ENCODE measurements at places on chromosomes 16 and 17. TPM values are rescaled to one million over a fixed set of nuclear protein-coding genes. Genes with fewer than 3 reads are reported as not detected.
A peak's percentile ranks its signal among the peaks of the same experiment; 100 is the strongest.

The CRHR1 gene
- not detected for total RNA-seq

The TUBD1 gene
- total RNA-seq: 7.6 TPM

The GGT6 gene
- not detected for total RNA-seq

The PITPNM3 gene
- total RNA-seq: 0.72 TPM

The IL17C gene
- total RNA-seq: not detected

The CACNG1 gene
- total RNA-seq: not detected

The MYO15A gene
- 0.68 TPM for total RNA-seq

The SLC13A2 gene
- total RNA-seq: not detected

The TBC1D3C gene
- 0.91 TPM for total RNA-seq

DNA sequence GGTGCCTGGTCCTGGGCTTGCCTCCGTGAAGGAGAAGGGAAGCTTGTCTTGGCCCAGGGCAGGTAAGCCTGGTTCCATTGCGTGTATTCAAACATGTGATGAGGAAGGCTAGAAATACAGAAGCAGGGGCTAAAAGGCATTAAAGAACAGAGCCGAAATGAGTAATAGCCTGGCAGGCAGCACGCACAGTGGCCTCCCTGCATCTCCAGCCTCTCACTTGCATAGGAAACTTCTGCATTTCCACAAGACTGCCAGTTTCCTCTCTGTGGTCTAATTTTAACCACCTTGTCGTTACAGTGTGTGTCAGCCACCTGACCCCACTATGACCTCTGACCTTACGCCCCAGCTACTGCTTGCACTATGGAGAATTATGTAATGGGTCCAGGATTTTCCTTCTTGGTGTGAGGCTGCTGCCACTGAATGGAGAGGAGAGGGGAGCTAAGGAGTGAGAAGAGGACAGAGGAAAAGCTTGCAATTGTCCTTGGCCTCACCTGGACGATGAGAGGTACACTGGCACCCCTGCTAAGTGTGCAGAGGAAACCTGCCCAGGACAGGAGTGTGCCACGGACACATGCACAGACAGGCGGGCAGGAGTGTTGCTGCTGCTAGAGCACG lies 32.8 kb downstream of the HIC1 start:
- H3K27ac ChIP-seq: peak overlapping the region; percentile 94
- H3K27me3 ChIP-seq: no peaks in the 10 kb centered on the region
- H3K4me1 ChIP-seq: peaks cover 67% of the 10 kb centered on the region
- H3K36me3 ChIP-seq: peaks cover 44% of the 10 kb centered on the region

DNA sequence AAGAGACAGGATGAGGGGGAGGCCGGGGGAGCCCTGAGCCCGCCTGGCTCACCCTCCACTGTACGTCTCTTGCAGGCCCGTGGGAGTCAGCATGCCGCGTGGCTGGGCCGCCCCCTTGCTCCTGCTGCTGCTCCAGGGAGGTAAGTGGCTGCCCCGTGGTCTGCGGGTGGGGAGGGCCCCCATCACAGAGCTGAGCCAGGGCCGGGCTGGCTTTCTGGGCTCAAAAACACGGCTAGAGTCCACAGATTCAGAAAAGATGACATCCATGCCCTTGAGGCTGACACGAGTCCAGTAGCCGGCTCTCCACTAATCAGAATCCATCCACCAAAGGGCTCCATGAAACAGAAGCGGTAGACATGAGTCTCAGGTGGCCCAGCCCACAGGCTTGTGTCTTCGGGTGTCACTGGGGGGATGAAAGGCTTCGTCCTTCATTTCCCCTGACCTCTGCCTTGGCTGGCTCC lies 28.0 kb downstream of the IL21R start:
- H3K4me3 ChIP-seq: no peak overlapping the region
- DNase-seq: no peak
- peaks cover 75% of the 10 kb centered on the region for H3K36me3 ChIP-seq
- no peaks in the 10 kb centered on the region for H3K27me3 ChIP-seq

GRCh38 chr17:55484575-55484974 lies 26.7 kb downstream of the SMIM36 start:
- DNase-seq: no peak
- H3K36me3 ChIP-seq: no peaks in the 10 kb centered on the region
- H3K4me3 ChIP-seq: no peak overlapping the region
- H3K4me1 ChIP-seq: no peaks in the 10 kb centered on the region

- no peak overlapping the region for H3K27ac ChIP-seq
- no peaks in the 10 kb centered on the region for H3K36me3 ChIP-seq
- H3K27me3 ChIP-seq: no peaks in the 10 kb centered on the region
- H3K4me3 ChIP-seq: no peak overlapping the region
These were observed 1021.4 kb downstream of the CDH8 start for GRCh38 chr16:61014869-61015268.

- H3K27ac ChIP-seq: no peak overlapping the region
- no peak overlapping the region for H3K4me3 ChIP-seq
- no peak for DNase-seq
- peaks cover 22% of the 10 kb centered on the region for H3K4me1 ChIP-seq
- no peaks in the 10 kb centered on the region for H3K27me3 ChIP-seq
- H3K36me3 ChIP-seq: no peaks in the 10 kb centered on the region
These were observed 46.3 kb downstream of the ERN1 start for GRCh38 chr17:64083563-64084085.

- peaks cover 39% of the 10 kb centered on the region for H3K36me3 ChIP-seq
- H3K27ac ChIP-seq: peak overlapping the region; percentile 89
- peaks cover 54% of the 10 kb centered on the region for H3K4me1 ChIP-seq
These were observed 2.0 kb upstream of the TMEM11 start for GRCh38 chr17:21215935-21216334.

GRCh38 chr16:84378099-84378498 lies 9.8 kb downstream of the ATP2C2 start:
- H3K27ac ChIP-seq: no peak overlapping the region
- no peak overlapping the region for H3K4me3 ChIP-seq
- no peaks in the 10 kb centered on the region for H3K36me3 ChIP-seq
- DNase-seq: no peak
- H3K4me1 ChIP-seq: peaks cover 2% of the 10 kb centered on the region

DNA sequence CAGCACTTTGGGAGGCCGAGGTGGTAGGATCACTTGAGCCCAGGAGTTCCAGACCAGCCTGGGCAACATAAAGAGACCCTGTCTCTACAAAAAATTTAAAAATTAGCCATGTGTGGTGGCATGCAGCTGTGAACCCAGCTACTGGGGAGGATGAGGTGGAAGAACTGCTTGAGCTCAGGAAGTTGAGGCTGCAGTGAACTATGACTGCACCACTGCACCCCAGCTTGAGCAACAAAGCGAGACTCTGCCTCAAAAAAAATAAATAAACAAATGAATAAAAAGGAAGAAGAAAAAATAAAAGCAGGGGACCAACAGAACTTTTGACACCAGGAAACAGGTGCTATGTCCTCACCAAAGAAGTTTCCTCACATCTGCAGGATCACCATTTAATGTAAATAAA lies 14.2 kb downstream of the TERF2 start:
- H3K4me3 ChIP-seq: no peak overlapping the region
- H3K27me3 ChIP-seq: no peaks in the 10 kb centered on the region
- peaks cover 19% of the 10 kb centered on the region for H3K36me3 ChIP-seq
- no peak overlapping the region for H3K27ac ChIP-seq
- H3K4me1 ChIP-seq: peaks cover 9% of the 10 kb centered on the region
- no peak for DNase-seq

- peaks cover 46% of the 10 kb centered on the region for H3K4me1 ChIP-seq
- H3K4me3 ChIP-seq: peak overlapping the region; percentile 78
- no peaks in the 10 kb centered on the region for H3K27me3 ChIP-seq
- peak; percentile 38 for DNase-seq
- no peaks in the 10 kb centered on the region for H3K36me3 ChIP-seq
These were observed 7.3 kb downstream of the THRA start for GRCh38 chr17:40069751-40070708.

GRCh38 chr16:48386559-48387312 lies 1.5 kb upstream of the SIAH1 start:
- H3K4me3 ChIP-seq: no peak overlapping the region
- H3K4me1 ChIP-seq: peaks cover 15% of the 10 kb centered on the region
- H3K27ac ChIP-seq: no peak overlapping the region
- DNase-seq: no peak

DNA sequence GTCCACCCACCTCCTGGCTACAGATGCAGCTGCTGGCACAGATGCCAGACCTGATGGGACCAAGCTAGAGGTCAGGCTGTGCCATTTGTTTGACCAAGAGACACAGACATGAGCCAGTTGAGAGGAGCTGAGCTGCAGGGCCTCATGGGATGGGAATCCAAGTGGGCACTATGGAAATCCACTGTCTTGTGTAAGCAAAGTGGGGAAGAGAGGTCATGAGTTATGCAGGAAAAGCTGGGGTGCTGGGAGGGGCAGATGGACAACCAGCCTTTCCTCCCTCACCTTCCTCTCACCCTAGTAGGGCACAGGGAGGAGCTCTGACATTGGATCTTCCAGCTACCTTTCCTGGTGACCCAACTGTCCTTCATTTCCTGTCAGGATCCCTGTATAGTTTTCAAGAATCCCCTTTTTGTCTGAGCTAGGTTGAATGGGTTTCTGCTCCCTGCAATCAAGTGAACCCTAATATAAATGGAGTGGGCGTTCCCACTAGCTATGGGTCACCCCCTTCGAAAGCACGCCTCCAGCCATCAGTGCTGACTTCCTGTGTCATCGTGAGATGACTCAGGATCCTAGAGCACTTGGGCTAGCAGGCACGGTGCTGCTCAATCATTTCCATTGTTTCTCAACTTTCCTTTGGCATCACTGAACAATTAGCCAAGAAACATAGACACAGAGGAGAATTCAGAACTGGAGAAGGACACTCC lies 13.6 kb downstream of the ATPAF2 start:
- no peak overlapping the region for H3K4me3 ChIP-seq
- no peaks in the 10 kb centered on the region for H3K27me3 ChIP-seq
- DNase-seq: peak; percentile 49
- peak overlapping the region; percentile 37 for H3K27ac ChIP-seq

GRCh38 chr16:63880948-63881347 lies 1240.9 kb downstream of the CDH11 start:
- no peak for DNase-seq
- H3K36me3 ChIP-seq: no peaks in the 10 kb centered on the region
- no peaks in the 10 kb centered on the region for H3K4me1 ChIP-seq
- H3K27ac ChIP-seq: no peak overlapping the region

DNA sequence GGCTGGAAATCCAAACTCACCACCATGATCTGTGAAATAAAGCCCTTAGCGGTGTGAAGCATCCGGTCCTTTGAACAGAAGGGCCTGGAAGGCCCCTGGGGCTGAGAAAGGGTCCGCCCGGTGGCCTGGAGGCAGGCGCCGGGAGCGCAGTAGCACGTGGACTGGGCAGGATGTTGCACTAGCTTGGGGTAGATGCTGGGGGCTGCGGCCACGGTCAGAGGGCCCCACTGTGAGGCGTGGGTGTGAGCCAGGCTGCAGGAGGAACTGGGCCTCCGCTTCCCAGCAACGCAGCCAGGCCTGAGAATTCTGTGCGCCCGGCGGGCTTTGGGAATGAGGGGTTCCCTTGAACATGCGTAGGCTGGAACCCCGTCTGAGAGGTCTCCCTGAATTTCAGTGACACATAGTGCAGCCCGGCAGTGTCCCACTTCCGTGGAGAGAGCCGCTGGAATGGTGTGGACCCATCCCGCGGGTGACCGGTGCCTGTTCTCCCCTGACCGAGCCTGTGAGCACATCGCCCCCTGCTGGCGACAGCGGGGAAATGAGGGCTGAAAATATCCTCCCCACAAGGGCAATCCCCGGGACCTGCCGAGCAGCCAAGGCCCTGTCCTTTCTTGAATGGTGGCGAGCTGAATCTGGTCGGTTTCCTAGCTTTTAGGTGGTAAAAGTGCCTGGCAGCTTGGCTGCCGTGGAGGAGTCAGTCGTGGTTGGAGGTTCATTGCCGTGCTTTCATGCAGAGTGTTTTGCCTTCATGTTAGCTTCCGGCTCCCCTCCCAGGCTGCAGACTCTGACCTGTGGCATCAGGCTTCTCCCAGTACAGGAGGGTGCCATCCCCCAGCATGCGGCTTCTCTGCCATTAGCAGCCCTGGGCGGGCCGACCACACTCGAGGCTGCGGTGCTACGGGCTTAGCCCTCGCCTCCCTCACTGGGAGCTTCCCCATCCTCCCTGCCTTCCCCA lies 43.8 kb downstream of the DNAJA2 start:
- no peak overlapping the region for H3K4me3 ChIP-seq
- H3K36me3 ChIP-seq: peaks cover 6% of the 10 kb centered on the region
- H3K27me3 ChIP-seq: no peaks in the 10 kb centered on the region
- H3K4me1 ChIP-seq: peaks cover 6% of the 10 kb centered on the region
- peak; percentile 66 for DNase-seq
- H3K27ac ChIP-seq: no peak overlapping the region

- peaks cover 9% of the 10 kb centered on the region for H3K36me3 ChIP-seq
- no peak overlapping the region for H3K4me3 ChIP-seq
- H3K4me1 ChIP-seq: no peaks in the 10 kb centered on the region
- no peak for DNase-seq
- H3K27ac ChIP-seq: no peak overlapping the region
- no peaks in the 10 kb centered on the region for H3K27me3 ChIP-seq
These were observed 23.6 kb downstream of the ALDH3A2 start for GRCh38 chr17:19672009-19672750.

DNA sequence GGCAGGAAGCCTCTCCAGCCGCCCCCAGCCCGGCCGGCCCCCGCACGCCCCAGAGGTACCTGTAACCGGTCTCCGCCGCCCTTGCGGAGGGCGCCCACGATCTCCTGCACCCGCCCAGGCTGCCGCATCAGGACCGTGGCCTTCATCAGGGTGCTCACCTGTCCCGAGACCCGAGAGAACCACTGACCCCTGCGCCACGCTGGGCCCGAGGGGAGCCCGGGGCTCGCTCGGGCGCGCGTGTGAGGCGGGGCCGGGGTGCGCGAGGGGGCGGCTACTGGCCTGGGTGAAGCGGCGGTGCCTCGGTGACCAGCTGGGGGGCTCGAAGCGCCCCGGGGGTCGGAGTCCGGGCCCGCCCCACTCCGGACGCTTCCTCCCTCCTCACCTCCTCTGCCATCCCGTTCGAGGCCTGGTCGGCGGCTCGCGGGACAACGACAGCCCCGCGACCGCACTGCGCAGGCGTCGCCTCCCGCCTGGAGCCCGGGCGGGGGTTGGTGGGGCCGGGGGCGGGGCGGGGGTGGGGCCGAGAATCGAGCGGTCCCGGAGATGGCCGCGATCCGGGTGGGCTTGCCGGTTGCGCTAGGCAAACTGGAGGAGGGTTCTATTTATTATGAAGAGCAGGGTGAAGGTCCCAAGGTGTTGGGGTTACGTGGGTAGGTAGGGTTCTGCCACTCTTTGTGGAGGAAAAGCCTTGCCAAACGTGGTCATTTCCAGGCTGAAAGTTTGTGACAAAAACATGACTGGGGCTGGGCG lies at the start of gene NT5C3B:
Gene NT5C3B (minus strand): TSS at position 433 of the 750 bp plus-strand sequence. CDS start 39 bp downstream, at position 394.
- H3K36me3 ChIP-seq: peaks cover 7% of the 10 kb centered on the region
- peak; percentile 70 for DNase-seq
- peak within 1 kb of the TSS; percentile 87 for H3K4me3 ChIP-seq

DNA sequence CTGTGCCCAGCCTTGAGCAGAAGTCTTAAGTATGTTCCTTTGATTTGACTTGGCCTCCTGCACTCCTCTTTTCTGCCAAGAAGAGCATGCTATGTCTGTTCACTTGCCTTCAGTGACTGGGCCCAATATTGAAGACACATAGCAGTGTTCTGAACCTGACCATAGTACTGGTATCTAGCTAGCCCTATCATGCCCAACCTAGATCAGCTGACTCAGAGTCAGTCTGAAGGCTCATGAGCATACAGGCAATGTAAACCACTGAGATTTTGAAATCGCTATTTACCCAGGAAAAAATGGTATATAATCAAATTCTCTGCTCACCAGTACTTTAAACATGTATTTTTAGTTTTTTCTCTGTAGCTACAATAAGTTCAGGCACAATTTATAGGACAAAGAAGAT lies 129.4 kb downstream of the TANC2 start:
- H3K27me3 ChIP-seq: no peaks in the 10 kb centered on the region
- no peak overlapping the region for H3K27ac ChIP-seq
- peaks cover 4% of the 10 kb centered on the region for H3K36me3 ChIP-seq
- H3K4me1 ChIP-seq: no peaks in the 10 kb centered on the region

Measured in activated naive CD8-positive, alpha-beta T cell treated with anti-CD3 and anti-CD28 coated beads for 36 hours (primary cell).